ENCODE measurements at places on chromosomes 3 and 15.

DNA sequence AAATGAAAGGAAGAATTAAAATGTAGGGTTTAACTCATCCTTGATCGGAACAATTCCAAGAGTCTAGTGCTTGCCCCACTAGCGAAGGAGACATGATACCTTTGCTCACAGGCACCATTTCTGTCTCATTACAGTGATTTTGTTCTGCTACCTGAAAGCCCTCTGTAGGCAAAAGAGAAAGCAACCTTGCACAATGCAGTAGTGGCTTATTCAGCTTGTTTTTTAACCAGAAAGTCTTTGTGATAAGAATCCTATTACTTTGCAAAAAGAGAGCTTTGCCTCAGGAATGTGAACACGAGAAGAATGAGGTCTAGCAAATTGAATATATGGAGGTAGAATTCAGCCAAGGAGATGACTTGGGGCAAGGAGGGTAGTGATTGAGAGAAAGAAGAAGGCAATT is 684.4 kb downstream of the GRM7 start:
- DNase-seq, result no peak

DNA sequence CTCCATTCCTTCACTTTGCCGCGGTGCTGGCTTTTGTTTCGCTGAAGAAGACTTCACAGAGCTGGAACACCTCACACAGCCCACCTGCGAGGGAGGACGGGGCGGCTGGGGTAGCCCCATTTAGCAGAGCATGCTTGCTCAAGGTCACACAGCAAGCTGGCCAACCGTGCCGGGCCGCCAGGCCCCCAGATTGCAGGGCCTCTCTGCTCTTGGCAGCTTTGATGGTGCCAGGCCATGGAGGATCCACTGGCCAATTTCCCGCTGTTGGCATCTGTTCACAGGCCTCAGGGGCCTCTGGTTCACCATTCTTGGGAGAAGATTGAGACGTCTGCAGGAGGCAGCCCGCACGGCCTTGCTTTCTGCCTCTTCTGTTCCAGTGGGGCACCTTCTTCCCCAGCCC is 77.9 kb upstream of the LINGO1 start:
- DNase-seq, result no peak

GRCh38 chr3:171129827-171130226 is 103.3 kb upstream of the SLC2A2 start:
- no peak for DNase-seq

- DNase-seq, result no peak
Measured at GRCh38 chr15:67198157-67198754, 56.2 kb downstream of the AAGAB start.

All from neuronal stem cell (in vitro differentiated cells).